ENCODE measurements at places on chromosomes 16 and 17.
A peak's percentile ranks its signal among the peaks of the same experiment; 100 is the strongest.

GRCh38 chr16:77951788-77952187 lies 70.6 kb upstream of the CLEC3A start:
- no peak for DNase-seq

GRCh38 chr16:85611444-85612190 lies 1.5 kb upstream of the GSE1 start:
- DNase-seq = peak; percentile 50

DNA sequence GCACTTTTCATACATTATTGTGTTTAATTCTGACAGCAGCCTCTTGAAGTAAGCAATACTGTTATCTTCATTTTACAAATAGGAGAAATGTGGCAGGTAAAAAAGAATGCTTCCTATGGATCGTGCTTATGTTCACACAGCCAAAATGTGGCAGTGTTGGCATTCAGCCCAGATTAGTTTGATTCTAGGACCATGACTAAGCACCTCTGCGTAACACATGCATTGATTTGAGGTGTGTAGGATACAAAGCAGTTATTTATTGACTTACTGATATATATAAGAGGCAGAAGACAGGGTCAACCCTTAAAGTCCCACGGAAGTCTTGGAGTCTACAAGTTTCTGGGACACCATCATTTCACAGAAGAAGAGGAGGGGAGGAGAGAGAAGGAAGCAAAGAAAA lies 1144.4 kb upstream of the GOT2 start:
- DNase-seq = no peak

DNA sequence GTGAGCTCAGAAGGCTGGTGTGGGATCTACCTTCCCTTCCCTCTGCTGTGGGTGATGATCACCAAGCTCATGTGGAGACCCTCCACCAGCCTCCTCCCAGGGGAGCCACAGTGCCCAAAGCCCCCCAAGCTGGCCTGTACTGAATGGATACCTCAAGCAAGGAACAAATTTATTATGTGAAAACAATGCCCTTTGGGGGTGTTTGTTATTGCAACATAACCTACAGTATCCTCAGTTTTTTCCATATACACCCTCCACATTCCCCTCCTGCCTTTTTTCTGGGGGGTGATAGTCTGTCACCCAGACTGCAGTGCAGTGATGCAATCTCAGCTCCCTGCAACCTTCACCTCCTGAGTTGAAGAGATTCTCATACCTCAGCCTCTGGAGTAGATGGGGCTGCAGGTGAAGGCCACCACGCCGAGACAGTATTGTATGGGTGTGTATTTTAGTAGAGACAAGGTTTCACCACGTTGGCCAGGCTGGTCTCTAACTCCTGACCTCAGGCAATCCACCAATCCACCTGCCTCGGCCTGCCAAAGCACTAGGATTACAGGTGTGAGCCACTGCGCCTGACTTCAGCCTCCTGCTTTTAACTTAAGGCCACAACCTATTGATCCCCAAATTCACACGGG lies 215.9 kb downstream of the CPPED1 start:
- no peak for DNase-seq

DNA sequence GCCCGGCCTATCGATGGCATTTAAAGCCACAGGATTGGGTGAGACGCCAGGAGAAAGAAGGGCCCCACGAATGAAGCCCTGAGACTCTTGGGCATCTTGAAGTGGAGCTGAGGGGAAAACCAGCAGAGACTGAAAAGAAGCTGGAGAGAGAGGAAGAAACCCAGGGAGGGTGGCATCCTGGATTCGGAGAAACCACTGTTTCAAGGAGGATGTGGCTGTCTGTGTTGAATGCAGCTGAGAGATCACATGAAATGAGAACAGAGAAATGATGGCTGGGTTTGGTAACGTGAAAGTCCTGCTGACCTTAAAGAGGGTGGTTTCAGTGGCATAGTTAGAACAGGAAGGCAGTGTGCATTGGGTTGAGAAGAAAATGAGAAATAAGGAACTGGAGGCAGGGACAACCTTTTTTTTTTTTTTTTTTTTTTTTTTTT lies 3.8 kb downstream of the TNFSF12 start:
- DNase-seq = no peak

- DNase-seq = no peak
Measured at GRCh38 chr16:47236716-47237115, 93.0 kb upstream of the NETO2 start.

DNA sequence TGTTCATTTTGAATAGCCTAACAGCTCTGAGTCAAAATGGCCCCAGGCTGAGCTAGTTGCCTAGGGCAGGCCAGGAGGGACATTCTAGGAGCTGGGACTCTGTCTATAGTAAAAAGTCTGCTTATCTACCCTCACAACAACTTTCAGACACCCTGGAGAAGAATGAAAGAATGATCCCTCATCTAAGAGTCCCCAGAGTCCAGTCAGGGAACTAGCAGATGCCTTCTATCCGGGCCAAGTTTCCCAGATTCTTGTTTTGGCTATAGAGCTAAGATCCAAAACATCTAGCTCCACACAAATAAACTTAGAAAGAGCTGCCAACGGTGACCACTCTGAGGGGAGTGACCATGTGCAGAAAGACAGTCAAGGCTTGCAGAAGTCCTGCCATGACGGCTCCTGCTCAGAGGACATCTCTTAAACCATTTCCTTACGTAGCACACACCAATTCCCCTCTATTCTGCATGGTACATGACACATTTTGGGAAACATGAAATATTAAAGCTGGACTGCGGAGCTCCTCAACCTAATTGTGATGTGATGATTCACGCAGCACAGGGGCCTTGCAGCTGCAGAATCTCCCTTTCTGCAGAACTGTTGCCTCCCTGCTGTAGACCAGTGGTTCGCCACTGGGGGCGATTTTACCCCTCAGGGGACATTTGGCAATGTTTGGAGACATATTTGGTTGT lies 24.2 kb downstream of the FAM20A start:
- no peak for DNase-seq
